ENCODE measurements at places on chromosomes 2 and 18. TPM values are rescaled to one million over a fixed set of nuclear protein-coding genes. Genes with fewer than 3 reads are reported as not detected.

DCDC2C gene
- polyA plus RNA-seq, result not detected

DAW1 gene
- polyA plus RNA-seq, result 2.0 TPM

IL36RN gene
- polyA plus RNA-seq, result not detected

MGAT5 gene
- 13.2 TPM for polyA plus RNA-seq

GNAL gene
- polyA plus RNA-seq, result 5.8 TPM

RAD51AP2 gene
- not detected for polyA plus RNA-seq

CPLX4 gene
- polyA plus RNA-seq, result not detected

IL1R2 gene
- 0.71 TPM for polyA plus RNA-seq

- DNase-seq, result peak; percentile 38
Observed at GRCh38 chr2:71223767-71224333, 3.1 kb downstream of the PAIP2B start.

GRCh38 chr2:18404708-18405107 lies 155.7 kb downstream of the RDH14 start:
- no peak for DNase-seq

- DNase-seq, result no peak
Observed at GRCh38 chr18:56433919-56434318, 204.5 kb downstream of the TXNL1 start.

DNA sequence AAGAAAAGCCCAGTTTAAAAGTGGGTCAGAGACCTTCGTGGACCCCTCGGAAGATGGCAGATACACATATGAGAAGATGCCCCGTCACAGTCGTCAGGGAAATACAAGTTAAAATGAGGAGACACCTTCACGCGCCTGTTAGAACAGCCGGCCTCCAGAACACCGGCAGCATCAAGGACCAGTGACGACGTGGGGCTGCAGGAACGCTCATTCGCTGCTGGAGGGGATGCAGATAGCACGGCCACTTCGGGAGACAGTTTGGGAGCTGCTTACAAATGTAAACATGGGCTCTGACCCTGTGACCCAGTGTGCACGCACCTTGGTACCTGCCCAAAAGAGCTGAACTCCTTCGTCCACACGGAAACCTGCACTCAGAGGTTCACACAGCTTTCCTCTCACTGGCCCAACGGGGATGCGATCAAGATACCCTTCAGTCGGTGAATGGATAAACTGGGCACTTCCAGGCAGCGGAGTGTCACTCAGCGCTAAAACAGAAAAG lies 83.7 kb upstream of the CTDP1 start:
- DNase-seq, result no peak

All from A549 (cell line).